ENCODE measurements at places on chromosomes 11 and 22. TPM values are rescaled to one million over a fixed set of nuclear protein-coding genes. Genes with fewer than 3 reads are reported as not detected.

The MOGAT2 gene
- total RNA-seq: not detected

The OR52E8 gene
- total RNA-seq: not detected

The CDC42EP2 gene
- total RNA-seq: 27.5 TPM

The ABCG4 gene
- 0.14 TPM for total RNA-seq

The OR4C46 gene
- not detected for total RNA-seq

- no peak for DNase-seq
Measured at GRCh38 chr11:17350455-17351171, 987 bp upstream of the NCR3LG1 start.

- DNase-seq: no peak
Measured at GRCh38 chr11:44943696-44944095, 7.0 kb downstream of the TP53I11 start.

GRCh38 chr11:115674176-115674936 is 170.1 kb upstream of the CADM1 start:
- DNase-seq: no peak

DNA sequence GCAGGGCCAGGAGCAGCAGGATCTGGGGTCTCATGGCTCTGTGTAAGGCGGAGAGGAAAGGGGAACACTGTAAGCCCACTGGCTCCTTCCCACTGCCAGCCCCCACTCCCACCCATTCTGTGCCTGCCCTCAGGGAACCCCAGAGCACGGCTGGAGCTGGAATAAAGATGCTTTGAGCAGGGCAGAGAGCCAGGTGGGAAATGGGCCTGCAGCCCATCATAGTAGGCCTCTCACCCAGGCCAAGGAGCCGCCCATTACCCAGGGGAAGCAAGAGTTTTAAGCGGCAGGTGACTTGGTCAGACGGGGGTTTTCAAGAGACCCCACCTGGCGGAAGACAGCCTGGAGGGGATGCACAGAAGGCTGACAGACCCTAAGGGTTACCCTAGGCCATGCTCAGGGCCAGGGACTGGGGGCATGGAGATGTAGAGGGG is 4.6 kb downstream of the LRRC32 start:
- DNase-seq: peak; percentile 42

DNA sequence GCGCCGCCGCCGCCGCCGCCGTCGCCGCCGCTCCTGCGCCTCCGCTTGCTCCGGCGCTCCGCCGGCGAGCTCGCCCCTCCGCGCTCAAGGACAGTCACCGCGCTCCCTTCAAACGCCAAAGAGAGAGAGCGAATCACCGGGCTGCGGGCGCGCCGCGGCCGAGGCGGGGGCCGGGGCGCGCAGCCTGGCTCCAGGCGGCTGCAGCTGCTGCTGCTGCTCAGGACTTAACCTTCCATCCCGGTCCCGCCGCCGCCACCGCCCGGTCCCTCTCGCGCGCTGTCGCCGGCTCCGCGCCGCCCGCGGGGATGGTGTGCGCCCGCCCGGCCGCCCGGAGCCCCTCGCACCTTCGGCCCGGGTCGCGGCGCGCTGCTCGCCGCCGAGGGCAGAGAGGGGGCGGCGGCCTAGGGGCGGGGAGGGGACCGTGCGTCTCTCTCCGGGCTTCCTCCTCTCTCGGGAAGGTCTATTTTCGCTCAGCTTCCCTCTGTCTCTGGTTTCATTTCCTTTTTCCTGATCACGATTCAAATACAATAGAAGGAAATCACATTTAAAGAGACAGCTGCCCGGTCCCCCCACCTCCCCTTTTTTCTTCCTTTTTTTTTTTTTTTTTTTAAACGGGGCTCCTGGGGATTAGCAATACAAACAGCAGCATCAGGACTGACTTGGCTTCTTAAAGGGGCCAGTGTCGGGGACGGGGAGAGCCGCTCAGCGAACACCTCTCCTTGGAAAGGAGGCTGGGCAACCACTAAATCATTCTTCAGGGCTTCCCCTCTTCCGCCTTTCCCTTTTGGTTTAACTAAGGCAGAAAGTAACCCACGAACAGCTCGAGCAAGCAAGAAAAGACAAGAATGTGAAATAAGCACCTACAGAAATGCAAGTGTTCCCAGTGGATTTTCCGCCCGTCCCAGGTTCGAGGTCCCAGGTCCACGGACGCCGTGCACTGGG is 22.1 kb downstream of the LMO2 start:
- peak; percentile 77 for DNase-seq
